T-helper 9 cell (primary cell): ENCODE measurements at places on chromosomes 6 and 20.

DNA sequence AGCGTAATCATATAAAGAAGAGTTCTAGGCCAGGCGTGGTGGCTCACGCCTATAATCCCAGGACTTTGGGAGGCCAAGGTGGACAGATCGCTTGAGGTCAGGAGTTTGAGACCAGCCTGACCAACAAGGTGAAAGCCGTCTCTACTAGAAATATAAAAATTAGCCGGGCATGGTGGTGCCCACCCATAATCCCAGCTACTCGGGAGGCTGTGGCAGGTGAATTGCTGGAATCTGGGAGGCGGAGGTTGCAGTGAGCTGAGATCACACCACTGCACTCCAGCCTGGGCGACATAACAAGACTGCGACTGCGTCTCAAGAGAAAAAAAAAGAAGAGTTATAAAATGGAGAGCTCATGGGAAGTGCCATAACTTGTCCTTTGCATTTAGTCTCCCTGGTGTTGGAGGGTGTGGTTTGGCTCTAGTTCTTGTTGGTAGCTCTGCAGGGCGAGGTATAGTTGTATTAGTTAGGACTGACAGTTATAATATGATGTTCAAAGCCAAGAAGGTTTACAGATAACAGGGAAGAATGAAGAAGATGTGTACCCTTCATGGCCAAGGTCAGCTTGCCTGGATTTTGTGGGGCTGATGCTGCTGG is 54.8 kb downstream of the UTRN start:
- no peak for DNase-seq

GRCh38 chr6:25219216-25219916 is 59.8 kb upstream of the CARMIL1 start:
- no peak for DNase-seq

DNA sequence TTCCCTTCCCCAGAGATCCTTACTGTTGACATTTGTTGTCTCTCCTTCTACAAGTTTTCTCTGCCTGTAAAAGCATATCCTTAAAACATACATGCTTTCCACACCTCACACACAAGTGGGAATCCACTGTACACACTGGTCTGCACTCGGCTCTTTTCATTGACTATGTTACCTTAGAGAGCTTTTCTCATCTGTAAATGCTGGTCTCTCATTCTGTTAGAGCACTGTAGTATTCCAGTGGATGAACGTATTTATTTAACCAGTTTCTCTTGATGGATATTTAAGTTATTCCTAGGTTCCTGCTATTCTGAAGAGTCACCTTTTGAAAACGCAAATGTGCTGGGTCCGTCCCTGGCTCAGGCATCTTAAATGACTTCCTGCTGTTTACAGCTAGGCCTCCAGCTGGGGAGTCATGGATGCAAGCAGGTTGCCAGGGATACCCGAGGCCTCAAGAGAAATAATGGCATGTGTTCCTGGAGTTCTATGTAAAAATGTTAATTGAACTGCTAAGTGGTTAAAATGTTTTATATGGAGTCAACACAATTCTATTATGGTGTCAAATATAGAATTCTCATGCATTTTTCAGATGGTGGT is 61.1 kb upstream of the TGM3 start:
- no peak for DNase-seq

- no peak for DNase-seq
Measured at GRCh38 chr20:49308875-49309274, 31.0 kb upstream of the ZNFX1 start.

DNA sequence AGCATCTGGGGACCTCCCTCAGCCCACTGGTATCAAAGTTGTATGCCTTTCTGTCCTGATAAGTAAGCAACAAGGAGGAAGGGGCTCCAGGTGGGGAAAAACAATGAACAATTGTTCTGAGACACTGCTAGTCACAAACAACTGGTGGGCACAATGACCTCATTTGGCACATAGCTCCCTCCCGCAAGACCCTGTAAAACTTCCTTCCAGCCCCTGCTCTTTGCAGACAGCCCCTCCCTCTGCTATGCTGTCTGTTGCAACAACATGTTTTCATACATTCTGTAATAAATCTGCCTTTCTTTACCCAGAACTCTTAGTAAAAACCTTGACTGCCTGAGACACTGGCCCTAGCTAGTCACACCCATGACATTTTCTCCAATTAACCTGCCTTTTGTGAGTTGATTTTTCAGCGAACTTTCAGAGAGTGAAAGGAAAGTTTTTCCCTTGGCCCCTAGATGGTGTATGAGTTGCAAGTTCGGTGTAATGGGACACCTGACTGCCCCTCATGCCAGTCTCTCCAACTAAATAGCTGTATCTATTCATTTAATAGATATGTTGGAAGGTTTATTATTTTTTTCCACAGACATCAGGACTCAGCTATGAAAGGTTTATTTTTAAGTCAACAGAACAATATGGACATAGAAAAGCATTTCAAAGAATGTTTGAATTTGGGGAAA is 142.3 kb upstream of the SLC22A16 start:
- DNase-seq, result no peak

- no peak for DNase-seq
Measured at GRCh38 chr6:3053231-3053508, 15.1 kb upstream of the RIPK1 start.

- DNase-seq, result no peak
Measured at GRCh38 chr6:49966823-49967222, 2.6 kb downstream of the DEFB113 start.

GRCh38 chr20:46049190-46049589 is 20.2 kb downstream of the SLC12A5 start:
- no peak for DNase-seq

DNA sequence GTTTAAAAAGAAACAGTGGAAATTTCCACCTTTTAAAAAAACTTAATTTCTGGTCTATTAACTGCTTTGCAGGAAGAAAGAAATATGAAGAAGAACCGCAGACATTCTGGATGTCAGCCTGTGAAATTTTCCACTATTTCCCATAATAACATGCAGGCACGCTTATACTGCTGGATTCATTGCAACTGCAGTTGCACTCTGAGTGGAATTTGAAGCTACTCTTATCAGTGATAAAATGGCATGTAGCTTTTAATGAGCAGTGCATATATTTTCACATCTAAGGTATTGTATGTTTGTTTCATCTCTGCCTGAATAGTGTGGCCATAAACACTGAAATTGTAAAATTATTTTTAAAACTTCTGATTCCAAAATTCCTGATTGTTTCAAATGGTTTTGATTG is 28.2 kb downstream of the NCOA3 start:
- no peak for DNase-seq

GRCh38 chr6:166604328-166604727 is 17.9 kb upstream of the RAMACL start:
- no peak for DNase-seq

DNA sequence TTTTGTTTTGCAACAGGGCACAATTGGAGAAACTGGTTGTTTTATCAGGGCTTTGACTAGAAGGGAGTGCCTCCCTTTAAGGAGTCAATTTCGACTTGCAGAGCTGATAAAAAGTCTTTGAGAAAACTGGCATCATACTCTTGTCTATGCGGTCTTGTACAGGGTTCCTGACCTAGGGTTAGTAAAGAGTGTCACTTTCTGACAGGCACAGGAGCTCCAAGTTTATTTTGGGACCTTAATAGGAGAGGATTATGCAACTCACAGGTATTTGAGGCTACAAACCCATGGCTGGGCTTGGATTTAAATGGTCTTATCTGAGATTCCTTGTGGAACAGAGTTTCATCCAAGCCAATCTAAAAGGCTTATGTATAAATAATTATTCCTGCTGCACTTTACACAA is 365.4 kb downstream of the HTR1B start:
- no peak for DNase-seq

GRCh38 chr6:168033791-168034190 is 36.3 kb downstream of the KIF25 start:
- DNase-seq, result no peak

DNA sequence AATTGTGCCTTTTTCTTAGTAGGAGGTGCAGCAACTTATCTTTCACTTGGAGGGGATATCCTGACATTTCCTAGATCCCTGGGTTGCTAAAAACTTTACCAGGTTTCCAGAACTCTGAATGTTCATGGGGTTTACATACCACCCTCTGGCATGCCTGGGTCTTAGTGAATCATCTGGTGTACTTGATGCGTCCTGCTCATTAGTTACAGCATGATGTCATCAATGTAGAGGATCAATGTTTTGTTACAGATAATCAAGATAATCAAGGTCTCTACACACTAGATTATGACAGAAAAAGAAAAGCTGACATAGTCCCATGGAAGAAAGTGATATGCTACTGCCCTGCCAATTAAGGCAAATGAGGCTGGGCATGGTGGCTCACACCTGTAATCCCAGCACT is 27.0 kb downstream of the FITM2 start:
- no peak for DNase-seq

DNA sequence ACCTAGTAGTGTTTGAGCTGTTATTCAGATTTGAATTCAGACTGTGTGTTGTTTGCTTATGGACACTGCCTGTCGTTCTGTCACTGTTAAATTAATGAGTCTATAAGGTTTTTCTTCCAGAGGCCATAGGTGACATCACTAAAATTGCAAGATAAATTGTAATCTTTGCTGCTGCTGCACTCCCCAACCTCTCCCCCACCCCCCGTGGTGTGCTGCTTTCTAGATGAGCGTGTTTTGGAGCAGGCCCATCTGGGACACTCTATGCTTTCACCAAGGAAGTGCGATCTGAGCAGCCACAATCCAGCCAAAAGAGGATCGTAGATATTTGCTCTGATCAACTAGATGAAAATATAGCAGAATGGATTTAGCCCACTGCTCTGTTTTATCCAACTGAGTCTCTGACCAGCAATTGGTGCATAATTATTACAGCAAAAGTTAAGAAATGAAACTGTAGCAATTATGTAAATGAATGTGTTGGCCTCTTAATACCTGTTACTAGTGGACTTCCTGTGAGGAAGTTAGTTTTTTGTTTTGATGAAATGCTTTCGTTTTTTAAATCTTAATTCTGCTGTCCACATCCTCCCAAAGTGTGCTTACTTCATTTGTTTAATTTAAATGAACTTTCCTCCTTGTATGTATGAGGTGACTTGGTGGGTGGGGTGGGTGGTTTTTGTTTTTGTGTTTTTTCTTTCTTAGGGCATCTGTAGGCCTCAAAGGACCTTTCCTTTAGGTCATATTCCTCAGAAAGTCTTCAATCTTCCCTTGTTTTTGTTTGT is 58.1 kb downstream of the RPRD1B start:
- no peak for DNase-seq

GRCh38 chr6:43074847-43075669 is 1.1 kb upstream of the PTK7 start:
- no peak for DNase-seq

DNA sequence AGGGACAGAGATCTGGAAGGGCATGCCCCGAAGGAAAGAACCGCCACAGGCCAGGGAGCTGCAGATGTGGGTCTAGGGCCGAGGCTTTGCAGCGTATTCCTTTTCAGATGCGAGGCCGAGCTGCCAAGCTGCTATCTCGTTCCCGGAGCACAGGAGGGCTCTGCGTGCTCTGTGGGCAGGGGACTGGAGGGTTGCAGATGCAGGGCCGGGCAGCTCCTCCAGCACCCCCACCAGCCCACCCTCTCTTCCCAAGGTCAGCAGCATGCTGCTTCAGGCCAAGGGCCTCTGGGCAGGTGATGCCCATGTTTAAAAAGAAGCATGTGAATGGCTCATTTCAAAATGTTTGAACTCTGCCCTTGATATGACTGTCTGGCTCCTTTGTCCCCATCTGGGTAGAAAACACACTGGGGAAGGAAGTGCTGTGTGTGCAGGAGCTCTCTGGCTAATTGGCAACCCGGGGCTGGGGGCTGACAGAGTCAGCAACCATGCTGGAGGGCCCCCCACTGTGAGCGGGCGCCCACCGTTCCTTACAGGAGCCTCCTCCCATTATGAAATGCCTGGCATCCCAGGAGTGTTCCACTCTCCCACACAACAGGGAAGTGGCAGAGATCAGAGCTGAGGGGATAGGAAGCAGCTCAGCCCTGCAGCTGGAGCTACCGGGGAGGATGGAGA is 353.3 kb downstream of the ZFAND3 start:
- DNase-seq, result no peak

DNA sequence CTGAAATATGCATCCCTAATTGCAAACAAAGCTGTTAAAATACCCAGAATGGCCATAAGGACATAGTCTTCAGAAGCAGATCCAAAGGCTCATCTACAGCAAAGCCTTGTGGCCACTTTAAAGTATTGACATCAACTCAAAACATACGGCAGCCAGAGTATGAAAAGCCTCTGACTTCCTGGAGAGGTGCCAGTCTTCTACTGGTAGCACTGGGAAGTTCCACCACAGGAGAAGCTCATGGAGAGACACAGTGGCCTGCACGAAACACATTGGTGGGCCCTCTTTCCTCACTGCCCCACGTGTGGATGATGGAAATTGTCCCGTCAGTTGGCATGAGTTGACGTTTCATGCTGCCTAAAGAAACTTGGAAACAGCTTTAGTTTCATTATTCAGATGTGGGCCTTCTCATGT is 202.6 kb upstream of the HEY2 start:
- no peak for DNase-seq

DNA sequence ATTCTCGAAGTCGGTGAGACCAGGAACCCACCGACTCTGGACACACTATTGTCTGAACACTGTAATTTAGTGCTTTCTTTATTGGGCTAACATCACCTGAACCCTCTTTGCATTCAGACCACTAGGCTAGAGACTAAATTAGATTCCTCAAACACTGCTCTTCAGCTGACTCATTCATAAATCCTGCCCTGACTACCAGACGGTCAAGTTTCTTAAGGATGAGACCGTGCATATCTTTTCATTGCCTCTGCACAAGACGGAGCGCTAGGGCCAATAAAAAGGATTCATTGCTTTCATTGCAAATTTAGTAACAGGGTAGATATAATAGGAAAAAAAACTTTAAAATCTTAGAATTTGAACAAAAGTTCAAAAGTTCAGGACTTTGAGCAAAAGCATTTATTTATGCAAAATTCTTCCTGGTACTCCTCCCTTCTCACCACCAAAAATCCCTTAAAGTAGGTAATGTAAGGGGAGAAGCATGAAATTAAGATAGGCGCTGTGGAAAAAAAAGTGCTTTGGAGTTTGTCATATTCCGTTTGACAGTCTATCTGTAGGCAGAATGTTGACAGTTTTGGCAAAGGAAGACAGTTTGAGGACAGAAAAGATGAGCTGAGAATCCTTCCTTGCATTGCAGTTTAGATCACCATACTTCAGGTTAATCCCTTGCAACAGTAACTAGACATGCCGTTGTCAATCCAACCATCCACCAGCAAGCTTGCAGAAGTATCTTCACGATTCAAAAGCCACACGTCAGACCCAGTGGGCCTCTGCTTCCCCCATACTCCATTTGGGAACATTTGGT is 328.6 kb upstream of the JARID2 start:
- DNase-seq, result no peak
